ENCODE measurements at places on chromosomes 2 and 18.

DNA sequence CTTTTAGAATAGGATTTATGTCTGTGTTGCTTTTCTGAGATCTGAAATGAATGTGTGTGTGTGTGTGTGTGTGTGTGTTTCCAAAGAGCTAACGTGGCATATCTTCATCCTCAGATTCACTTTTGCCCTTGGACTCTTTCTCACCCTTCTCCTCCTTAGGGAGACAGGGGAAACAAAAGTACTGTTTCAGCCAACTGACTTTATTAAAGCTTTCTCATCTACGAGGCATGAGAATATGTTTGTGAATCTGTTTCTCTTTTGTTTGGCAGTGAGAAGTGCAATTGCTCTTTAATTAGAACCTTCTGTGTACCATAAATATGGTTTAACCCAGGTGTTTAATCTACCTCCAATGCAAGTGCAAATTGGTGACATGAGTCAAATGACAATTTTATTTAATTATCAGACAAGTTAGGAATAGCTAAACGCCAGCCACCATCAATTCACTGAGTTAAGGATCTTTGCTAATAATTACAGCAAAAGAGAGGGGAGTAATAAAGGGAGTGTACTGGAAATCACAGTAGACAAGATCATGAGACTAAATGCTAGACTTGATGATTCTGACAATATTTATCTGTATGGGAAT lies 186.4 kb upstream of the COL3A1 start:
- no peak for DNase-seq

DNA sequence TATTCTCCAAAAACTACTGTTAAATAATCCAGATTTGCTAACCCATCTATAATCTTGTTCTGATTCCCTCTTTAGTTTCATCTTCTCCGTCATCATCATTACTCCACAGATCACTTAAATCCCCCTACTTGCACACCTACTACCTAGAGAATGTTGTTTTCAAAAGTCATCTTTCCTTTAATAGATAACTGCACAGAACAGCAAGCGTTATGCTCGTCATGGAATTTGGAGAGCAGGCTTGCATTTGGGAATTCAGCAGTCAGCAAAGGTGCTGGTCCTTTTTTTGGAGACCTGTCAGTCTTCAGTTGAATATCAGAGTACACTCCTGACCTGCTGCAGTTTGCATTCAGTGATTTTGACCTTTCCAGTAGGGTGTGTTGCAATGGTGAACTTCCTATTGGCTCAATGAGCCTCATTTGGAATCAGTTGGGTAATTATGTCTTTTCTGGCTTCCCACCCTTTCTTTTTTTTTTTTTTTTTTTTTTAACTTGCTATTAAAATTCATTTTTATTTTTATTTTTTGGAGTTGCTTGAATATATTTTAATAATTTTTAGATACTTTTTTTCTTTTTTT lies 110.6 kb downstream of the HNRNPLL start:
- no peak for DNase-seq

- DNase-seq, result no peak
These were observed 22.4 kb downstream of the COLEC11 start for GRCh38 chr2:3617198-3617890.

GRCh38 chr18:36189486-36189885 lies 2.2 kb downstream of the MOCOS start:
- no peak for DNase-seq

GRCh38 chr2:71524476-71524875 lies 71.1 kb downstream of the DYSF start:
- DNase-seq, result no peak

GRCh38 chr18:49399003-49399402 lies 61.4 kb downstream of the DYM start:
- DNase-seq, result no peak

DNA sequence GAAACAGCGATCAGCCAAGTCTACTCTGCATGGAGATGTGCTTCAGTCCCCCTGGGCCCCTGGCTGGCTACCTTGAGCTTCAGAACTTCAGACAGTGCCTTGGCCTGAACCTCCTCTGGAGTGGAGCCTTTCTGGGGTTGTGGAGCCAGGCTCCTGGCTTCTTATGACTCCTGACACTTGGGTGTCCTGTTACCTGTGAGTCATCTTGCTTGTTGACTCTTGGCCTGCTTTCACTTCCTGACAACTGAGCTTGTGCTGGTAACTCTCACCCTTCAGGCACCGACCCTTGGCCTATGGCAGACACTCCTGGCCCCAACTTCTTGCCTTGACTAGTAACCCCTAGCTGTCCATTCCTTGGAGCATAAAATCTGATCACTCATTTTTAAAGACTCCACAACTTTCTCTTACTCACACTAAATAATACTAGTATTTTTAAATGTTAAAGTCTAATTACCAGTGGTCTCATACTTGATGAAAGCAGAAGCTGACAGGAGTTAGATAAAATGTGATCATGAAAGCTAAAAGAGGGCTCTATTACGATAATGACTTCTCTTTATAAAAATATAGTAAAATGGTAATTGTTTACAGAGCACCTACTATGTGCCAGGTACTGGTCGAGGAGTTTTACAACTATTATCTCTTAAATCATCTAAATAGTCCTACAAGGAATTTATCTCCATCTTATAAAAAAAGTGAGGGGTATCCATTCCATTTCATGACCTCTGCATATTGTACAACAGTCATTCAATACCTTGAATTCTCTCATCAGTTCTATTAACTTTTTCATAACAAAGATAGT lies 46.3 kb upstream of the VIT start:
- no peak for DNase-seq

GRCh38 chr2:160432633-160433032 lies 61.0 kb downstream of the RBMS1 start:
- peak; percentile 48 for DNase-seq

DNA sequence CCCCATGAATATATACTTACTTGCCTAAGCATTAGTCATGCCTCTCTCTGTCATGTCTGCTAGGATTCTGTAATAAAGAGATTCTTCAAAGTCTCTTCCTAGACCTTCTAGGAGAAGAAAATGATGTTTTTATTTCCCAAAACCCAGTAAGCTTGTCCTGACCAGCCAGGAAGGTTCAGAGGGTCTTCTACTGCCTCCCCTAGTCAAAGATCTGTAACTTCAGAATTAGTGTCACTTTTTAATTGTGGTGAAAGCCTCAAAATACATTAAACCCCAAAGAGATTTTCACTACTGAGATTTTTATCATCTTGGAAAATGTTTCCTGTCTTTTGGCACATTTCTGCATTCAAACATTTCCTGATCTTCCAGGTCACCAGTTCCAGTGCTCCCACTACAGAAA lies 232.9 kb upstream of the STK17B start:
- DNase-seq, result no peak

GRCh38 chr18:50143886-50144285 lies 51.1 kb downstream of the MYO5B start:
- no peak for DNase-seq

DNA sequence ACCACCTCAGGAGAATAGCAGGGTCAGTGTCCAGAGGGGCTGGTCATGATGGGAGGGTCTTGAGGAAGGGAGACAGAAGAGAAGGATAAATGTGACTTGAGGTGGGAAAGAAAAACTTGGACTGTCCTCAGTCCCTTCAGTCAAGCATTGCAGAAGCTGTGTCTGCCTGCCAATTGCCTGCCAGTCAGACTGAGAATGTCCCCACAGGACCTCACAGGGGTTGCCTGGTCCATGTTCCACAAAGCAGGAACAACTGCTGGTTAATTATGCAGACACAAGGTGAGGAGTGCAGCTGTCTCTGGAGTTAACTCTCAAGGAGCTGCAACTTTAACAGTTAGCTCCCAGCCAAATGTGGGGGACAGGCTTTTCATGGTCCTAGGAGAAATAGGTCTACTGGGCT lies 75.7 kb downstream of the TRIM43 start:
- no peak for DNase-seq

DNA sequence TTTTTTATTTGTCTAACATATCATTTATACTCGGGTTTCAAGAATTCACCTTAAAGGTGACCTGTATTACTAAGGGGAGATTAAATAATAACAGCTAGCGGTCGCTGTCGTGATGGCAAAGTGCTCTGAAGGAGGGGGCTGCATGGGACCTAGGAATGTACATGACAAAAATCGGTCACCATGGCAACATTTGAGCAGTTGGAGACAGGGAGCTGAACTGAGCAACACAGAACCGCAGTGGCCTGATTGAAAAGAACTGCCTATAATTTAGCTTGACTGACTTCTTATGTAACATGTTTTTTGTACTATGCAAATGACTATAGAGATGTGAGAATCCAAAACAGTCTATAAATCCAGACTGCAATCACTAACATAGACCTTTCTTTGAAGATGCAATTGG lies 34.3 kb upstream of the EPHA4 start:
- no peak for DNase-seq

- DNase-seq, result no peak
These were observed 79.6 kb upstream of the RAPGEF4 start for GRCh38 chr2:172655838-172656573.

DNA sequence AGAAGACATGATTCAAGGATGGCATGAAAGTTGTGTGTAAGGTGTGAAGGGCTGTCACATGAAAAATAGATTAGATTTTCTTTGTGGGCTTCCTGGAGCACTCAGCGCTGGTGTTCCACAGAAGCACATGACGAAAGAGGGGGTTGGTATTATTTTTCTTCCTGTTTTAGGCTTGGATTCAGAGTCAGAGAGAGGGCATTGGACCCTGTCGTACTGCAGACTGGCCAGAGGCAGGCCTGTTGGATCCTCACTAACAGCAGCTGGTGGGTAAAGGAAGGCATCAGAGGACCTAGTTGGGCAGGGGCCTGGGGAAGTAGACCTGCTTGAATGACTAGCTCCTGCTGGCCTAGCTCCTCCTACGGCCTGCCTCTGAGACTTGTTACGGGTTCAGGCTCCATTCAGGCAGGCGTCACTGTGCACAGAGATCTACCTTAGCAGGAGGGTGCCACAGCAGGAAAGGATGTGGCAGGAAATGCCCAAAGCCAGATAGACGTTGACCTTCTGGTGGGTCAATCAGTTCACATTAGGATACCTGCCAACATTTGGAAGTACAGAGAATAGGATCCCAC lies 13.1 kb downstream of the CTLA4 start:
- DNase-seq, result no peak

- no peak for DNase-seq
These were observed 197.0 kb downstream of the UBE2E3 start for GRCh38 chr2:181177376-181177775.

DNA sequence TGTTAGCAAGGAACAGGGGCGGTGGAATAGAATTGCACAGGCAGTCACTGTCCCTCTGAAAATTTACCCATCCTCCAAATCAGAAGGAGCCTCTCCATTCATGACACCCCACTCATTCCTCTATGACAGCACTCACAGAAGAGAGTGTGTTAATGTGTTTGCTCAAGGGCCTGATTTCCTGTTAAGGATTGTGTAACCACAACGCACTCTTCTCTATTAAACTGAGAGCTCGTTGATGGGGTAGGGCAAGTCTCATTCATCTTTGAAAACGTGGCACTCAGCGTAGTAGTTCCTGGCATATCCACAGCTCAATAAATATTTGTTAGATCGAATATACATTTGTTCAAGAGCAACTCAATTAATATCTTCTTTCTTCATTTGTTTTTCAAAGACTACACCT lies 106.4 kb downstream of the VAPA start:
- DNase-seq, result no peak

- DNase-seq, result no peak
These were observed 162.2 kb upstream of the TWIST2 start for GRCh38 chr2:238685713-238686112.

- no peak for DNase-seq
These were observed 44.0 kb upstream of the LAPTM4A start for GRCh38 chr2:20095469-20095868.

- DNase-seq, result no peak
These were observed 21.5 kb upstream of the TNS1 start for GRCh38 chr2:218024336-218024735.

DNA sequence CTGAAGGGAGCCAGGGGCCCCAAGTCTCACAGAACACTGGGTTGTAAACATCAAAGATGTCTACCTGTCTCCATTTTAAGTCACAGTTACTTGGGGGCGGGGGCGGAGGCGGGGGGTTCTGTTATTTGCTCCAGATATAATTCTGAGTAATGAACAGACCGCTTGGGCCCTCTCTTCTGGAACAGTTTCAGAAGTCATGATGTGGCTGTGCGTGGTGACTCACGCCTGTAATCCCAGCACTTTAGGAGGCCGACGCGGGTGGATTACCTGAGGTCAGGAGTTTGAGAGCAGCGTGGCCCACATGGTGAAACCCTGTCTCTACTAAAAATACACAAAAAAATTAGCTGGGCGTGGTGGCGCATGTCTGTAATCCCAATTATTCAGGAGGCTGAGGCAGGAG lies 157.9 kb upstream of the APCDD1 start:
- DNase-seq, result peak; percentile 19

GRCh38 chr2:201816657-201817575 lies 10.6 kb downstream of the CDK15 start:
- DNase-seq, result no peak

GRCh38 chr2:182447163-182447562 lies 20.3 kb upstream of the PDE1A start:
- no peak for DNase-seq

GRCh38 chr2:80132281-80132680 lies 172.3 kb downstream of the LRRTM1 start:
- no peak for DNase-seq

- no peak for DNase-seq
These were observed 182.0 kb upstream of the TWIST2 start for GRCh38 chr2:238665919-238666318.

DNA sequence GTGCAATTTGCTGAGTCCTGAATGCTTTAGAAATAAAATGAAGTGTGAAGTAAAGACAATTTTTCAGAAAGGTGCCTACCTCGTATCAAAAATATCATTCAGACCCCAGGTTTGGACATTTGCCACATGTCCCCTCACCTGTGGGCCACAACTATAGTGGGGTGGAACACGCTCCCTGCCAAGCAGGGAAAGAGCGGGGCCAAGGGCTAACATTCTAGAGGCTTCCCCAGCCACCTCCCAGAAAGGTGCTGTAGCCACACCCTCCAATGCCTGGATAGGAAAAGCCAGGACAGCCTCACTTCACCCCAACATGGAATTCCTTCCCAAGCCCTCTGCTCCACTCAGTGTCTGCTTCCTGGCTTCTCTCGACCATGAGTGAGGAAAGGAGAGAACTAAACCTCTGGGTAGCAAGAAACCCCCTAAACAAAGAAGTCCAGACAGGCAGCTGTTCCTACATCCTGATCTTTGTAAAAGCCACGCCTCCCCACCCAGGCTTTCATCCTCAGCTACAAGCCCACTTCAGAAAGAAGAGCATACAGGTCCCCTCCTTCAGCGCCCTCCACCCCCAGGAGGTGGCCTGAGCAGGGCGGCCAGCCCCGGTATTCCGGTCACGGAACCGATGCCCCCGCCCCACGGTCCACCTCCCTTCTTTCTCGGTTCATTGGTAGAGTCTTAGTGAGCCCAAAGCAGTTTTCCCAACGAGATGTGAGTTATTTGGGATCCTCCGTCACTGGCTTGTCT lies 2.1 kb downstream of the COL6A3 start:
- no peak for DNase-seq

GRCh38 chr18:10846657-10847407 lies 302.5 kb downstream of the PIEZO2 start:
- no peak for DNase-seq

DNA sequence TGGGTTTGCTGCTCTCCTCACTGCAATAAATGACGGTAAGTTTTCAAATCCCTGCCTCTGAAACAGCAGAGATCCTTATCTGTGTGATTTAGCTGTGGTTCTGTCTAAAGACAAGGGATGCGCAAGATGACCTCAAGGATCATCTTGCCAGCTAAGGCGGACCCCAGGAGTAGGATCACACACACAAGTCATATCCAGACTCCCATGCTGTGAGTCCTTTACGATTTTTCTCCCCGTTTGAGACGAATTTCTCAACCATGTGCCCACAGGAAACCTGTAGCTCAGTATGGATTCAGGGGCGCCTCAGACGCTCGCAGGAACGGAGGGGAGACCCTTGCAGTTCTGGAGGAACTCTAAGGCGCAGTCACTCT lies 11.1 kb upstream of the DCTN1 start:
- no peak for DNase-seq

GRCh38 chr18:48073211-48073930 lies 142.9 kb upstream of the SMAD2 start:
- no peak for DNase-seq
